ENCODE measurements at places on chromosomes 6 and 20. TPM values are rescaled to one million over a fixed set of nuclear protein-coding genes. Genes with fewer than 3 reads are reported as not detected.

DNA sequence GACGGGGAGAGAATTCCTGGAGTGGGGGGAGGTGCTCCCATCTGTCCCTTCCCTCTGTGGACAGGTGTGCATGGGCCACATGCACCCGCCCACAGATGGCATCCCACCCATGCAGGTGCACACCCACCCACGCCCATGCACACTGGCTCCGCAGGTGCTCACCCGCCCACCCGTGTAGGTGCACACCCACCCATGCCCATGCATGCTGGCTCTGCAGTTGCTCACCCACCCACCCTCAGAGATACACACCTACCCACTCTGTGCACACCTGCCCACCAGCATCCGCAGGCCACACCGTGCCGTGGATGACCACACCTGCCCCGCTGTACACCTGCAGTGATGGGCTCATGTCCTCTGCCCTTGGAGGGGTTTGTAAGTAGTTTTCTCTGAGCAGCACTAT is 132.0 kb downstream of the PHACTR3 start:
- DNase-seq: no peak
- no peaks in the 10 kb centered on the region for H3K36me3 ChIP-seq
- H3K27ac ChIP-seq: no peak overlapping the region
- H3K27me3 ChIP-seq: no peaks in the 10 kb centered on the region
- H3K4me1 ChIP-seq: no peaks in the 10 kb centered on the region

NCOA3 gene
- 47.1 TPM for total RNA-seq

- no peaks in the 10 kb centered on the region for H3K4me1 ChIP-seq
- no peaks in the 10 kb centered on the region for H3K36me3 ChIP-seq
- no peak for DNase-seq
- no peak overlapping the region for H3K27ac ChIP-seq
- no peaks in the 10 kb centered on the region for H3K27me3 ChIP-seq
- no peak overlapping the region for H3K4me3 ChIP-seq
Measured at GRCh38 chr20:58188527-58188926, 39.9 kb downstream of the ANKRD60 start.

MMP24 gene
- 0.98 TPM for total RNA-seq

DNA sequence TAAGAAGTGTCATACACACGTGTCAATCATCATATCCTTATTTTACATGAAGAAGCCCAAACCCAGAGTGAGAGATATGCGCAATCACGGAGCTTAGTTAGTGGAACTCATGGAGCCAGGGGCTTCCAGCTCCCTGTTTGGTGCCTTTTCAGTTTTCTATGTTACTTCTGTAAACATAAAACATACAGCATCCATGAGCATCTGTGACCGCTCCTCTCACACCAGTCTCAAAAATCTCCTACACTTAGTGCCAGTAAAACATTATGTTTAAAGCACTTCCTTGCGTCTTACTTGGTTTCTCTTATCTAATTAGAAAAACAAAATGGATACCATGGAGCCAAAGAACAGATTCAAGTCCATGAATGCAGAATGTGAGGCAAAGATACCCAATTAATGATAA is 240.4 kb downstream of the SLC35F1 start:
- no peaks in the 10 kb centered on the region for H3K36me3 ChIP-seq
- DNase-seq: no peak
- no peaks in the 10 kb centered on the region for H3K27me3 ChIP-seq
- H3K4me3 ChIP-seq: no peak overlapping the region
- no peaks in the 10 kb centered on the region for H3K4me1 ChIP-seq

- no peaks in the 10 kb centered on the region for H3K4me1 ChIP-seq
- H3K4me3 ChIP-seq: no peak overlapping the region
- DNase-seq: no peak
- H3K27ac ChIP-seq: no peak overlapping the region
- H3K27me3 ChIP-seq: no peaks in the 10 kb centered on the region
Measured at GRCh38 chr6:84390334-84390733, 162.9 kb upstream of the CEP162 start.

- H3K36me3 ChIP-seq: no peaks in the 10 kb centered on the region
- no peaks in the 10 kb centered on the region for H3K4me1 ChIP-seq
- no peak overlapping the region for H3K4me3 ChIP-seq
- DNase-seq: no peak
- no peak overlapping the region for H3K27ac ChIP-seq
Measured at GRCh38 chr20:37501940-37502339, 19.1 kb upstream of the NNAT start.

DNA sequence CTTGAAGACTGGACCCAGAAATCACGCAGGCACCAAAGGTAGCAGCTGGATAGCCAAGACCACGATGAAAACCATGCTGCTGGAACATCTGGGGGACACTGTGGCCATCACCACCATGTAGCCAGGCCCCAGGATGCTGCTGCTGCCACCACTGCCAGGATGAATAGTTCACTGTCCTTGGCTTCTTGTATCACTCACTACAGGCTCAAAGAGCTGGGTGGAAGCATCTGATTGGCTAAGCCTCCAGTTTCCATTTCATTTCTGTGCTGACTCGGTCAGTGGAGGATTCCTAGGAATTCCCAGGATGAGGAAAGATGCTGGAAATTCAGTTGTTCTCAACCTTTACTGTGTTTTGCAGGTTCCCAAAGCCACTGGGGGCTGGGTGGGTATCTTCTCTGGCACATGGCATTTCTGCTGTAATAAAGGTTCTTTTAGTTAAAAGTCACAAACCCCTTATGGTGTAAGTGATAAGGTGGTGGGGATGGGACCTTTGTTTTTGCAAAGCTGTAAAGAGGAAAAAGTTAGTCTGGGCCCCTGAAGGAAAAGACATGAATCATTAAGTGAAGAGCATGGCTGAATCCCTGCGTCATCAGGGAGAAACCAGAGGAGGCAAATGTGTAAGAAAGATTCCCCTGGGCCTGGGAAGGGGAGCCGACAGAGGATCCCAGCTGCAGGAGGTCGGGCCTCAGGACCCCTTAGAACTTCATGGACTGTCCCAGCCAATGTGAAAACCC is 75.6 kb upstream of the RNF24 start:
- no peak overlapping the region for H3K27ac ChIP-seq
- H3K36me3 ChIP-seq: no peaks in the 10 kb centered on the region
- H3K27me3 ChIP-seq: no peaks in the 10 kb centered on the region
- no peaks in the 10 kb centered on the region for H3K4me1 ChIP-seq

NHSL1 gene
- 23.1 TPM for total RNA-seq
